Activated CD8-positive, alpha-beta memory T cell treated with anti-CD3 and anti-CD28 coated beads for 1 hour (primary cell): ENCODE measurements at places on chromosomes 5 and 9.

DNA sequence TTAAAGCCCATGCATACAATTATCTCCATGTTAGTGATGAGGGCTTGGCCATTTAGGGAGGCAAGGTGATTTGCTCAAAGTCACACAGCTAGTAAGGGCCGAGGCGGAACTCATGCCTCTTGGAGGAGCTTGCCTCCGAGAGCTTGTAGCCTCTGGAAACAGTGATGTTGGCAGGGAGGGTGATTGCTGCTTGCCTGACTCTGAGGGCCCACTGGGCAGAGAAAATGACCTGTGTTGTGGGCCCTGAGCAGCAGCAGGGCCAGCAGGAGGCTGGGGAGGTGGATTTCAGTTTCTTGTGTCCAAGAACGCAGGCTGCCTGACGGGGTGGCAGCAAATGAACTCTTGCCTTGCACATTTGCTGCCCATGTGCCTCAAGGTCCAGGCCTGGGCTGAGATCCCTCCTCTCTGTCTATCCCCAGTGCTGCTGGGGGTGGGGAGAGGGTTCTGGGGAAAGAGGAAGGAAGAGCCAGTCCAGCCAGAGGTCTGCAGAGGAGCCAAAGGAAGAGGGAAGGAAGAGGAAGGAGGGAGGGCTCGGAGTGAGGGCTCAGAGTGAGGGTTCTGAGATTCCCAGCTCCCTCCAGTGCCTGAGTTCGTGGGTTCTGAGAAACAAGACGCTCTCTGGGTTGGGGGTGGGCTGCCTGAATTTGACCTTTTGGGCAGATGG, 16.2 kb upstream of the PTGS1 start:
- no peak for DNase-seq

DNA sequence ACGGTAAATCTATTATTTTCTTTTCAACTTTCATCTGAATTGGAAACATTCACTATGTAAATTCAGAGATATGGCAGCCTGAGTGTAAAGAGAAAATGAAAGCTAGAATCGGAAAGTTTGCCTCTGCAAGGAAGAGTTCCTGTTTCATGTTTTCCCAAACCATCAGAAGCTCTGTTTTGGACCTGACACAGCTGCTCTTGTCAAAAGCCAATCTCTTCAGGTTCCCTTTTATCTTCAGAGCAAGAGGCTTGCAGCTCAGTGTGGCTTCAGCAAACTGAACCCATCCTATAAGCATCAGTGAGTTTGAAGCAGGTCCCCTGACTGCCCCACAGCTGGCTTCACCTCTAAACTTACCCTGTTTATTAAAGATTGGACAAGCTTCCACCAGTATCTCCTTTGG, 1099.7 kb downstream of the DTWD2 start:
- DNase-seq: no peak

DNA sequence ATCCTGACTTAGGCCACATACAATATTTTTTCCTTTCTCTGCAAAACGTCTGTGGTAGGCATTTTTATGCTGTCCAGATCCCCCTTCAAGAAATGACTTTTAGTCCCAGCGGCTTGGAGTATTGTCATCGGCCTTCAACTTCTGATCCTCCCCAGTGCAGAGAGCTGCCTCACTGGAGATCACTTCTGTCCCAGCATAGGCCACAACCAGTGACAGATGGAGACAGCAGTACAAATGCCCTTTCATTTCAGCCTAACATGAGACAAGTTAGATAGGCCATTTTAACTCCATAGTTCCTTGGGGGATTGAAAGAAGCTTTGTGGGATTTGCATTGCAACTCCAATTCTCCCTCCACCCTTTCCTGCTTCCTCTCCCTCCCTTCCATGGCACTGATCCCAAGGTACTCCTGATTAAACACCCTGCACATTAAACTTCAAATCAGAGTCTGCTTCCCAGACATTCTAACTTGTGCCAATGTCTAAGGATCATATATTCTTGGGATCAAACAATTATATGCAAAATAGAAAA, 3.2 kb upstream of the MAMDC2 start:
- no peak for DNase-seq

DNA sequence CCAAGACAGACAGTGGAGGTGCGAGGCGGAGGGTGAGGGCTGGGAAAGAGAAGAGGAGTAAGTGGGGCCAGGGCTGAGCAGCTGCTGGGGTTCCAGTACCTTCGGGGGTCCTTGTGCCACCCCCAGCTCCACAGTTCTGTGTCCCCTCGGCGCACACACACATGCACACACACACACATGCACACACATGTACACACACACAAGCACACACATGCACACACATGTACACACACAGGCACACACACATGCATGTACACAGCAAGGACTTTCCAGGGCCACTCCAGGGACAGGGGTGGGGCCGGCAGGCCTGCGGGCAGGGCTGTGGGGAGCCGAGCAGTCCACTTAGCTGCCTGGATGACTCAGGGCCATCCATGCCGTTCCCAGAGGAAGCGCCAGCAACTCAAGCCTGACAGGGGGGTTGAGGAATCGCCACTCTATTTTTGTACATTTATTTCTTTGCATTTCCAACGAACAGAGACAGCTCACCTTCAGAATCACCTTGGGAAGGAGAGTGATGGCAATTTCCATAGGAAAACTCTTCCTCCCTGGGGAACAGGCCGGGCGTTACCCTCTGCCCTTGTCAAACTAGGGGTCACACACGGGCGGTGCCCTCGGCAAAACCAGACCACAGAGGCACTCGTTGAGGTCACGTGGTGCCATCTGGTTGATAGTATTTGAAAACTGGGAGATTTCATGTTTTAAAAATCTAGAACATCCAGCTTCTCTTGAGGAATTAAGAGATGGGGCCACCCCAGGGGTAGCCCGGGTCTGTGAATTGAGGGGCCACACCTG, 135.7 kb downstream of the ADAMTS2 start:
- no peak for DNase-seq

DNA sequence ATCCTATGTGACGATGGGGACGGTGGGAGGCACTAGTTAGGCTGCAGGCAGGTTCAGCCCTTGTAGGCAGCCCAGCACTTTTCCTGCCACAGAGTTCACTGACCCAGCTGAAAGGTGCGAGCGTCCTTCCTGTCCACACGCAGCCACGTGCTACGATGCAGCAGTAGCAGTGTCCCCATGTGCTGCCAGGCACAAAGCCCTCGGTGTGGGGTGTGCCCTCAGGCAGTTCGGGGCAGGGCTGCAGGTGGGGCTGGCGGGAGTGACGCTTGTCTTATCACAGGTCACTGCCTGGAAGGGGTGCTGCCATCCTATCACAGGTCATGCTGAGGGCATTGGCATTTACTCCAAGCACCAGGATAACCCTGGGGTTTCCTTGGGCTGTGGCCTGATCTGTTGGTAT, 46.8 kb upstream of the CLPTM1L start:
- DNase-seq: no peak

- DNase-seq: no peak
These were observed 32.8 kb upstream of the SPRY4 start for GRCh38 chr5:142357469-142358090.

GRCh38 chr5:68315679-68316271, 100.2 kb downstream of the PIK3R1 start:
- DNase-seq: no peak

DNA sequence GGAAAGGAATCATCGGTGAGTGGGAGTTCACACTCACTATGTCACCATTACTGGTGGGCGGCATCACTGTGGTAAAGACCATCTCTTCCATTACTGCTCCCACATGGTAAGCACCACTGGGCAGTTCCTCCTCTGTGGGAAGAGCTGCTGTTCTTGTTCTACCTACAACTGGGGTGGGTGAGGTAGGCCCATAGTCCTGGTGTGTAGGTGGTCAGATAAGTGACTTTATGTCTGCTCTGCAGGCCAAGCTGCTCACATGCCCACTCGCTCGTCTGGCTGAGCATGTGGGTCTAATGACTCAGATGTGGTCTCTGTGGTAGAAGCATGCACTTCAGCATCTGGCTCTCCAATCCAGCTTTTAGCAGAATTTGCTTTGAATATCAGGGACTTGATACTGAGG, 82.9 kb downstream of the TMEM215 start:
- DNase-seq: no peak

DNA sequence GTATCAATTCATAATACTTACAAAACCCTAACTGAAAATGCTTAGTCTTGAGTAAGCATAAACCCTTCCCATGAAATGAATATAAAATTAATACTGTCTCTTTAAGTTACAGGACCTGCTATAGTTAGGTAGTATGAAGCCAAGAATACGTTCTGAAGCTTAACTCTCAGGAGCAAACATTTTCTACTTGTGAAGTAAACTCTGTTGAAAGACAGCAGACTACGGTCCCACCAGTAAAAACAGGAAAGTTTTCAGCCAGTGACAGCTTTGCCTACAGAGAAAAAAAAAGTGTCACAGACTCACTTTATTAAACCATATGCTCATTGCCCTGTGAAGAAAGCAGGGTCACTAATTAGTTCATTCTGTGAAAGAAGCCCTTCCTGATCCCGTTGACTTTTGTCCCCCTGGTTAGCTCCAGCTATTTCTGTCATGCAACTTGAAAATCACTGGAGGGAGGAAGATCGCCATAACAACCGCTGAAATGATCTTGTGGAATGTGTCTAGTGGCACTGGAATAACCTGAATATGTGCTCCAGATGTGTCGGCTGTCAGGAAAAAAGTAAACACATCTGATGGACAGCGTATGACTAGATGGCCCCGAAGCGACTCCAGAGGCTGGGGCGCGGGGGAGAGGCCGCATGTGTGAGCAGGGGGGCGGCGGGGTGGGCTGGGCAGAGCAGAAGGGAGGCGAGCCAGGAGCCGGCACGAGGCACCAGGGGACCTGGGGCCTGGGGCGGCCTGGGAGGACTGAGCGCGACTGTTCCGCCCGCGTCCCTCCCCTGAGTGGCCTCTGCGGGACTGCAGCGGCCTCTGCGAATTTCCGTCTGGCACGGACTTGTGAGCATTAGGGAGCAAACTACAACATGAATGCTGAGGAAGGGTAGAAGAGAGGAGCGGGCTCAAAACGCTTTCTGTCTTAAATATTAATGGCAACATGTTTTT, 41.9 kb downstream of the BNC2 start:
- no peak for DNase-seq

GRCh38 chr9:85228111-85228855, 513.5 kb downstream of the AGTPBP1 start:
- DNase-seq: no peak

DNA sequence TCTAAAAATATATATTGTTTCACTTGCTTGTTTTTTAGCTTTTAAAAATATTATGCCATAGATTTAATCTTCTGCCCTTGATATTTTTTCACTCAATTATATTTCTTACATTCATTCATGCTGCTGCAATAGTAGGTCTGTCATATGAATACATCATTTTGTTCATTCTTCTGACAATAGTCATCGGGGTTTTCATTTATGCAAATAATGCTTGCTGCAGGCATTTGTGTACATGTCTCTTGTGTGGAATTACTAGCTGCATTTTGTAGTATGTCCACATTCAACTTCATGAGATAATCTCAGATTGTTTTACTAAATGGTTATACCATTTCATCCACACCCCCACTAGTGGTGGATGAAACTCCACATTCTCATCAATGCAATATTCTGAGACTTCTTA, 5.3 kb upstream of the PLPP1 start:
- no peak for DNase-seq

DNA sequence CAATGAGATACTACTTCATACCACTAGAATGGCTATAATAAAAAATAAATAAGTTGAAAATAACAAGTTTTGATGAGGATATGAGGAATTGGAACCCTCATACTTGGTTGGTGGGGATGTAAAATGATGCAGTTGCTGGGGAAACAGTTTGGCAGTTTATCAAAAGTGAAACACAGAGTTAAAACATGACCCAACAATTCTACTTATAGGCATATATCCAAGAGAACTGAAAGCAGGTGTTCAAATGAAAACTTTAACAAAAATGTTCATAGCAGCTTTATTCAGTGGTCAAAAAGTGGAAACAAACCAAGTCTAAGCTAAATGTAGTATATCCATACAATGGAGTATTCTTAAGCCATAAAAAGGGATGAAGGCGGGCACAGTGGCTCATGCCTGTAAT, 13.1 kb upstream of the LHFPL2 start:
- DNase-seq: no peak

DNA sequence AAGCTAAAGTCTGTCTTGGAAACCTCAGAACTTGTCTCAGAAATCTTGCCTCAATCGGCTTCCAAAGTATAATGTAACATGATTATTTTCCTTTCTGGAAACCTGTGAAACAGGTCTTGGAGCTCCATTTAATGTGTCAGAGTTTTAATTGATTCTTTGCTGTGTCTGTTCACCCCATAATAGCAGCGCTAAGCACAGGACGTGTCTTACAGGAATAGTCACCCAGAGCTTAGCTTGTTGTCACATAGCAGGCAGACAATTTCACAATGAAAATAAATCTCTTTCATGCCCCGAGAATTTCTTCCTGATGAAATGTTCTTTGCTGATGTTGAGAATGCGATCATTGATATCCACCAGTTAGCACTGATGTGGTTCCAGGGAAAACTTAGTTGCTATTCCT, 40.2 kb upstream of the PTPN3 start:
- DNase-seq: no peak

DNA sequence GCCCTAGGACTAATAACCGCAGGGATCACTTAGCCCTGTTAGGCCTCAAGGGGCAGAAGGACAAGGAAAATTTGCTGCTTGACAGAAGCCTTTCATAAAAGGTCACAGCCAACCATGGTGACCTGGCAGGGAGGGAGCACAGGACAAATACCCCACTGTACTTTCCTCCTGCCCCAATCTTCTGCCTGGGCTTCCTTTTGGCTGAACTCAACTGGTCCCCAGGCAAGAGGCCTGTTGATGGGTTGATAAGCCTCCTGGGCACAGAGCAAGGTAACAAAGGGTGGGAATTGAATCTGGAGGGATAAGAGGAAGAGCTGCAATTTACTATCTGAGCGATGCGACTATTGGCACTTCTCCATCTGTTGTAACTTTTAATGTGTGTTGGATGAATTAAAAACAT, 392.9 kb downstream of the RASEF start:
- DNase-seq: no peak

GRCh38 chr5:85132269-85132668, 747.6 kb upstream of the EDIL3 start:
- DNase-seq: no peak

DNA sequence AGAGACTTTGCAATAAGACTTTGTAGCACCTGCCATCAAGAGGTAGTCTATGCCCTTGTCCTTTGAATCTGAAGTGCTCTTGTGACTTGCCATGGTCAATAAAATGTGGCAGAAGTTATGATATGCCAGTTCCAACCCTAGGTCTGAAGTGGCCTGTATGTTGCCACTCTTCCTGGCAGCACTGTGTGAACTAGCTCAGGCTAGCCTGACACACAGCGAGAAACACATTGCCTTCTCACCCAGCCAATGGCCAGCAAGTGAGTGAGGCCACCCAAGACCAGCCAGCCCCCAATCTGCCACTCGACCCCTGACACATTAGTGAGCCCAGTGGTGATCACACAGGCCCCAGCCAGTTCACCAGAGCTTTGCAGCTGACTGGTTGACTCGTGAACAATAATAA, 52.7 kb upstream of the OSMR start:
- no peak for DNase-seq

GRCh38 chr9:121066850-121067249, 7.9 kb upstream of the CNTRL start:
- no peak for DNase-seq

GRCh38 chr5:113017881-113018635, 41.5 kb downstream of the DCP2 start:
- DNase-seq: no peak
